Ammon's horn (tissue), 1 donor: ENCODE measurements at places on chromosomes 3 and 15.

DNA sequence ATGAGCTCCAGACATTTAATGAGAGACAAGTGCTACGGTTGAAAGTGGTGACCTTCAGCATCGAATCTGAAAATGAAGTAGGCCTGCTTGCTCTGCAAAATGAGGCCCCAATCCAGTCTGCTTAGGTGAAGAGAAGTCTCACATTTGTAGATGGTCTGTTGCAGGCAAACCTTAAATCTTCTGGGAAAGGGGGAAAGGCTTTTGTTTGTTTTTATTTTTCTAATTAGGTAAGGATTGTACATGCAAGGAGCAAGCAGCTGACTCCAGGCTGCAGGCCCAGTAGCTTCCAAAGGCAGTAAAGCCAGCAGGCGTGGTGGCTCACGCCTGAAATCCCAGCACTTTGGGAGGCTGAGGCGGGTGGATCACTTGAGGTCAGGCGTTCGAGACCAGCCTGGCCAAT lies 74.3 kb downstream of the HMG20A start:
- DNase-seq, result no peak

DNA sequence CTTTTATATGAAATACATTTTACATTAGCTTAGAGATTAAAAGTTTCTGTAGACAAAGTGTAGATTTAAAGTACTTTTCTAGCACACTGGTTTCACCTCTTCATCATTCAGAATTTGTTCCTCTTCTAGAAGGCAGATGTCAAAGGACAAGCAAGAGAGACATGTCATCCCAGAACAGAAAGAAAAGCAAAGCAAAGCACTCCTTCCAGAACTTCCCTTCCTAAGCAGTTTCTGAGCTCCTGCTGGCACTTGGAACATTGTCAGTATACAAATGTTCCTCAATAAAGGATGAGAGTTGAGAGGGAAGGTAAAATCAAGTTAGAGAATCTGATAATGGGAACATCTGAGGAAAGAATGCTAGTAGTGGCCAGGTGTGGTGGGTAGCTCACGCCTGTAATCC lies 26.2 kb downstream of the TMOD3 start:
- DNase-seq, result no peak

DNA sequence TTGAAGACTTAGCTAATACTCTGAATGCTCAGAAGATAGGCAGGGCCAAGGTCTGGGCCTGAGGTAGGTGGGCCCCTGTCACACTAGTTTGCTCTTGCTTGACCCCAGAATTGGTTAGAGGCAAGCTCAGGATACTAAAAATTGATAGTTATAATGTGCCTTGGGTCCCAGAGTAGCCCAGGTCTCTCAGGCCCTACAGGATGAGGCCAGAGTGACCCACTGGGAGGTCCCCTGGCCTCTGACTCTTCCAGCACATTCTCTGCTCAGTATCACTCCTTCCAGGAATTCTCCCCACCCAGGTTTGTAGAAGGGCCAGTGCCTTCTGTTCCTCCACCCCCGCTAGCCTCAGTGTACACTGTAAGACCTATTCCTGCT lies 667 bp upstream of the KLHDC8B start:
- DNase-seq, result no peak

GRCh38 chr3:36678216-36679013 lies 85.9 kb downstream of the DCLK3 start:
- DNase-seq, result no peak

DNA sequence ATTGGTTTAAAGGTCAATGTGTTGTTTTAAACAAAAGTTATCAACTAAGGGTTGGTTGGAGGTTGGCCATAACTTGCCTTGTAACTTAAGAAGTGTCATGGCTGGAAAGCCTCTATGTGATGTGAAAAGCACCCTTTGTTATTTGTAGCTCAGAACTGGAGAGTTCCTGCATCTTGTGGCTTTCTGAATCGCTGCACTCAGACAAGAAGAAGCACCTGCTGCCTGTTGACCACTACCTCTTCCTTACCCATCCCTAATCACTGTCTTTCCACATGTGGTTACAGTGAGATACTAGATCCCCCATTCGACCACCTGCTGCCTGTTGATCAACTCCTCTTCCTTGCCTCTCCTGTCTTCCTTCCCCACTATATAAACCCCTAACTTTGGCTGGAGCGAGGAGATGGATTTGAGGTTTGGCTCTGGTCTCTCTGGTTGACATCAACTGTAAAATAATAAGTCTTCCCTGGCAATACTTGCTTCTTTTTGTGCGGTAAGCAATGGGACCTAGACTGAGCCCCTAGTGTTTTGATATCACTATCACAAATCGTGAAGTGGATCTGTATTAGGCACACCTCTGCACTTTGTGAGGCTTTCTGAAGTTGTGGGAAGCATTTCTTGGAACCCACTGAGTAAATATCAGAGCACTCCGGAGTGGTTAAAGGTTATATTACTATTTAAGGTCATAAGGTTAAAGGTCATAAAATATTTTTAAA lies 13.8 kb downstream of the RPL39L start:
- no peak for DNase-seq

DNA sequence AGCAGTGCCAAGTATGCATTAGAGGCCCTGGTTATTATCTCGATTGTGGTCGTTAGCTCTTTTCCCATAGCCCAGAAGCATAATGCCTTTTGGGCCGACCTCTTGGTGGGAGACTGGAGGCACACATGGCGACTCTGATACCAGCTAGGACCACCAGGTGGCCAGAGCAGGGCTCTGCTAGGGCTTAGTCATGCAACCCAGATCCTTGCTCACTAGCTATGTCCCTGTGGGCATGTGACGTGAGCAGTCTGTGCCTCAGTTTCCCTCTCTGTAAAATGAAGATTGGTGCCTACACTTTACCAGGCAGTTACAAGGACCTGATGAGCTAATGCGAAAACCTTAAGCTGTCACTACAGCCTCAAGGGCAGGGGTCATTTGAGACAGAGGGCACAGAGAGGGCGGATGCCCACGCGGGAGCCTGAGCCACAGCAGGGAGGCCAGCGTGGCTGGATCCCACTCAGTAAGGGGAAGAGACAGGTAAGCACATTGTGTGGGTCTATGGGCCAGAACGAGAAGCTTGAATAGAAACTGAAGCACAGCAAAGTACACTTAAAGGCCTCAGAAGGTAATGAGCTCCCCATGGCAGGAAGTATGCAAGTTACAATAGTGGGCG lies 8.8 kb downstream of the KLF15 start:
- no peak for DNase-seq

GRCh38 chr15:99989095-99989494 lies 255.9 kb upstream of the LYSMD4 start:
- no peak for DNase-seq

- DNase-seq, result no peak
These were observed 123.8 kb upstream of the TJP1 start for GRCh38 chr15:29945943-29946596.

GRCh38 chr3:171563298-171563697 lies 103.1 kb upstream of the TNIK start:
- no peak for DNase-seq

GRCh38 chr3:135917076-135917475 lies 48.5 kb upstream of the PPP2R3A start:
- peak; percentile 7 for DNase-seq

DNA sequence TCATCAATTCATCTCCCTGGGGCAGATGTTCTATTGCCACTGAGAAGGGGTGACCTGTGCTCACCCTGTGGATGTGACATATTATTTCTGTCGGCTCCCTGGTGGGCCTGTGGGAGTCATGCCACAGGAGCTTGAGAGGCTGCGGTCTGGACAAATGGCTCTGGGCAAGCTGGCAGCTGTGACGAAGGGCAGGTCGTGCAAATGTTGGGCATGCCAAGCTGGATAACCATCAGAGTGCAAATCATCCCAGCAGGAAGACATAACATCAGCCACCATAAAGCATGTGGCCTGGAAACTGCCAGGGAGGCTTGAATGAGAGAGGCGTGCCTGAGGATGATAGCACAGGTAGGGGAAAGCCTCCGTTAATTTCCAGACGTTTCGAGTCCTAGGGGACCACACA lies 45.3 kb upstream of the FAM3D start:
- DNase-seq, result no peak

DNA sequence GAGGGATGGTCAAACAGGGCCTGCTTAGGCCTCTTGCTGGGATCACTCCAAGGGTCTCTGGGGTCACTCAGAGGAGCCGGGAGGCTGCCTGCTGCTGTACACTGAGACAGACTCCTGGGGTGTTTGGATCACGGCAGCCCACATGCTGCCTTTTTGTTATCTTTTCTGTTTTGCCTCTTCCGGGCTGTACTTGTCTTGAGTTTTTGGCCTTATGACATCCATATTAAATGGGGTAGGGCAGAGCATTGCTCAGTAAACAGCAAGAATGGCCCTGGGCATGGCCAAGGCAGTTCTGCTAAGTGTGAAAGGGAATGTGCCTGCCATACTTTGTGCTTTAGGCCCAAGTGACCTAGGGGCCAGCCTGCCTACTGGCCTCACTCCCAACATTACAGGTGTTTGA lies 771 bp upstream of the ENTPD3 start:
- no peak for DNase-seq

- DNase-seq, result no peak
These were observed 78.1 kb upstream of the CGNL1 start for GRCh38 chr15:57298204-57298603.
